Epithelial cell of proximal tubule (primary cell): ENCODE measurements at places on chromosomes 11 and 22.

GRCh38 chr11:63445720-63446119, 45.2 kb downstream of the PLAAT5 start:
- DNase-seq: no peak

- DNase-seq: no peak
These were observed 39.1 kb upstream of the GLYAT start for GRCh38 chr11:58770627-58771457.

- DNase-seq: no peak
These were observed 26.0 kb downstream of the PTPN5 start for GRCh38 chr11:18765554-18765953.

DNA sequence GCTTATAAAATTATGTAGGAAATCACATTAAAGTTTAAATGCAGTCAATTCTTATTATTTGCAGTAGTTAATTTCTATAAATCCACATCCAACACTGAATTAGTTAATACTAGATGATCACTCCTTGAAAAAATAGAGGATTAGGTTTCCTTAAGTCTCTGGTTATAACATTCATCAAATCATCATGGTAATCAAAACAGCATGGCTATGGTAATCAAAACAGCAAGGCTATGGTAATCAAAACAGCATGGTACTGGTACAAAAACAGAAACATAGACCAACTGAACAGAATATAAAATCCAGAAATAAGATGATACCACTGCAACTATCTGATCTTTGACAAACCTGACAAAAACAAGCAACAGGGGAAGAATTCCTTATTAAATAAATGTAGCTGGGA, 814.6 kb upstream of the CCDC179 start:
- DNase-seq: no peak

DNA sequence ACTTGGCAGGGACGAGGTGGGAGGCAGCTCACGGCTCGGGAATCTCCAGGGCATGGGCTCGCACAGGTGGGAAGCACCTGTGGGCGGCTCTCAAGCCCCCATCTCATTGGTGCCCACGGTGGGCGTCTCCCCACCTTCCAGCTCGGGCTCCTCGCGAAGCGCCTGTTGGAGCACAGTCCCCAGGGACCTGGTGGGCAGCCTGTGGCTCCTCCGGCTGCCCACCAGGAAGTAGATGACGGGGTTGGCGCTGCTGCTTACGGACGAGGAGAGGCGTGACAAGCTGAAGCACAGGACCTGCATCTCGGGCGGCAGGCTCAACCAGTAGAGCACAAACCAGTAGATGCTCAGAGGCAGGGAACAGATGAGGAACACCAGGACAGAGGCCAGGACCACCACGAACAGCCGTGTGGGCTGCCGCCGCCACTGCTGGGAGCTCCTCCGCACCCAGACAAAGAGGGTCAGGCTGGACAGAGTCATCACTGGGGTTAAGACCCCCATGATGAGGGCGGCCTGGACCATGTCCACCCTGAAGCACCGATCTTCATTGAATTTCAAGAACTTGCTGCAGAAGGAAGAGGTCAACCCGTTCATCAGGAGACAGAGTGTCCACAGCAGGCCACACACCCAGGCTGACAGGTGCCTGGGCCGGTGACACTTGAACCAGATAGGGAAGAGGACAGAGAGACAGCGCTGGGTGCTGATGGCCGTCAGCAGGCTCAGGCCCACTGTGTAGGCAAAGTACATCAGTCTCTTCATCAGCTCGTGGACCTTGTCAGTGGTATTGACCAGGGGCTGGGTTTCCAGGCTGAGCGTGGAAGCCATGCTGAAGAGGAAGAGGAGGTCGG, 633 bp downstream of the MRGPRD start:
- no peak for DNase-seq

DNA sequence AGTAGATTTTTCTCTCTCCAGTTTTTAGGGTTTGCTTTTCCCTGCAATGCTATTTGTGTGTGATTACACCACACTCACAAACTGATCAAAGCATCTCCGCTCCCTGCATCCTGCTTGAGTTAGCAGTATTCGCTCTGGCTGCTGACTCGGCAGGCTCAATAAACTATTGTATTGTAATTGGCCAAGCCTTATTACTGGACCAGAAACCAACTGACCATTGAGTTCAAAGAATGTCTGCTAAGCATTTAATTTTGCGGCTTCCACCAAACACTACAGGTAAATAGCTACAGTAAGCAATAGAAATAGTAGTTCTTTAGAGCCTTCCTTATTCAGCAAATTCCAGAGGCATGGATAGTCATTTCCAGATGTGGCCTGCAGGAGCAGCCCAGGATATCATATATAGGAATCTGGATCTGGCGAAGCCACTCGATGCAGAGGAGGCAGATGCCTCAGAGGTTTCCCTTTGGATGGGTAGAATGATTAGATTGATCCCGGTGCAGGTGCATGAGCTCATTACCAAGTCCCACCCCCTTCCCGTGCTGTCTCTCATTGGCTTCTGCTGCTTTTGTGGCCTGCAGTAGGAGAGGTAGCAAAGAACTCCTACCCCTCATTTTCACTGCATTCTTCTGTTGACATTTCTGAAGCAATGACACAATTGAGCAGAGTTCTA, 77.3 kb downstream of the COMMD9 start:
- no peak for DNase-seq

- no peak for DNase-seq
These were observed 24.6 kb downstream of the SULT4A1 start for GRCh38 chr22:43837666-43838065.

GRCh38 chr11:62957147-62957546, 27.6 kb downstream of the SLC22A6 start:
- DNase-seq: no peak
